Mesendoderm (in vitro differentiated cells): ENCODE measurements at places on chromosomes 2 and 18.

DNA sequence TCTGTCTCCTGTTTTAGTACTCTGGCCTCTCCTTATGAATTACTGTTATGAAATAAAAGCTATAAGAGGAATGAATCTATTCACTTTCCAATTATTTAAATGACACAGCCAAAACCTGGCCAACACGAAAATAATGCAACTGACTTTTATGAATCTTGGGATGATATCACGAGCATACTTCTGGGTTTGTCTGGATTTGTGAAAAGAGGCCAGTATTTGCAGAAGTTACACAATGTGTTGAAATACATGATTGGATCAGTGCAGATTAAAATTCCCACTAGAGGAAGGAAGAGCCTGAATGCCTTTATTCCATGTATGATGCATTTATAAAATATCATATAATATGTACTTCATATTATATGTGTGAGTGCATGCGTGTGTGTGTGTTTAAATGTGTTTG lies 418.2 kb downstream of the GRB14 start:
- no peaks in the 10 kb centered on the region for H3K36me3 ChIP-seq
- no peak overlapping the region for H3K4me3 ChIP-seq
- H3K27ac ChIP-seq, result no peak overlapping the region
- no peak for DNase-seq

DNA sequence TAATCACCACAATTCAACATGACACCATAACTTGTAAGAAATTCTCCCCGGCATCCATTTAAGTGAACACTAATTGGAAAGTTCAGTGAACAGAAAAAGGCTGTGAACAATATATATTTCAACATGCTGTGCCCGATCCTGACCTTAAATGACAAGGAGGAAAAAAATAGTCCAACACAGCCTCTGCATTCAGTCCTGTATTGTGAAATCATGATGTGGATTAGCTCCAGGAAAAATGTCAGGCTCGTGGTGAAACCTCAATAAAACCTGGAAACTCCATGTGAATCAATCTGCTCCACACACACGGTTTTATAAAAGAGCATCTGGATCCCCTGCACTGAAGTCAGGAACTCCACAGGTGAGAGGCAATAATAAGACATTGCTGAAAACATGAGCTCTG lies 145.4 kb upstream of the SPOPL start:
- H3K4me1 ChIP-seq, result no peaks in the 10 kb centered on the region
- H3K4me3 ChIP-seq, result no peak overlapping the region
- H3K36me3 ChIP-seq, result no peaks in the 10 kb centered on the region

DNA sequence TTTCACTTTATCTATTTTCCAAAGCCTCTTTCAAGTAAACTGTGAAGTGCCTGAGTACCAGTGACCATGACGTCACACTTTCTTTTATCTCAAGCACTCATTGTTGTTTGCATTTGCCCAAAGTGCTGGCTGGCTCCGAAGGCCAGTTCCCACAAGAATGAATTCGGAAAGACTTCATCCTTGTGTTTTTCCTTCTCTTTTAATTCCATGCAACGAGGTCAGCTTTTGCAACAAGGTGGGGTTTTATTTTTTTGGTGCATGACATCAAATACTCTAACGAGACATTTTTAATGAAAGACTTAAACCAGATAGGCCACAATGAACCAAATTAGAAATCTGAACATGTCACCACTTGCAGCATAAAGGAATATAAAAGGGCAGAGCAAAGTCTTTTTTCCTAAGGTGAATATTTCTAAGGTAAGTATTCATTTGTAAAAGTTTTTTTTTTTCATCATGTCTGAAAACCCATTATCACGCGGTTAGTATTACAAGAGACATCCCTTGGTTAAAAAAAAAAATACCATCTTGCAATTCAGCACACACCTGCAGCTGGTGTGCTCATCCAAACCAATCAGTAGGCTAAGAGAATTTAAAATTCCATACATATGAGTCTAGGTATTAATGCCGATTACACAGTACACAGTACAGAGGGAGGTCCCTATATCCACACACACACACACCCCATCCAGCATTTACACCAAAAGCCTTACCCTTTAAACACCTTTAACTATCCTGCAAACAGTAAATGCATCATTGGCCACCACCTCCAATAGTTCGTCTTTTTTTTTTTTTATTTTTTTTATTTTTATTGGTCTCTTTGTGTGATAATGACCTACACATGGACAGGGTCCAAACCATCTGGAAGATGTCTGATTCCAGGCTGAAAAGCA lies 2.3 kb downstream of the ARL4C start:
- no peaks in the 10 kb centered on the region for H3K27me3 ChIP-seq
- peak overlapping the region; percentile 54 for H3K4me3 ChIP-seq
- peak; percentile 71 for DNase-seq
- no peak overlapping the region for H3K27ac ChIP-seq
- no peaks in the 10 kb centered on the region for H3K4me1 ChIP-seq

GRCh38 chr2:161199912-161200701 lies 39.9 kb downstream of the TANK start:
- H3K4me3 ChIP-seq, result no peak overlapping the region
- no peak overlapping the region for H3K27ac ChIP-seq
- H3K36me3 ChIP-seq, result no peaks in the 10 kb centered on the region
- no peaks in the 10 kb centered on the region for H3K27me3 ChIP-seq
- no peak for DNase-seq

GRCh38 chr2:106044859-106045258 lies 149.2 kb downstream of the UXS1 start:
- H3K36me3 ChIP-seq, result no peaks in the 10 kb centered on the region
- no peaks in the 10 kb centered on the region for H3K27me3 ChIP-seq
- no peaks in the 10 kb centered on the region for H3K4me1 ChIP-seq
- H3K4me3 ChIP-seq, result no peak overlapping the region
- no peak for DNase-seq
- H3K27ac ChIP-seq, result no peak overlapping the region

DNA sequence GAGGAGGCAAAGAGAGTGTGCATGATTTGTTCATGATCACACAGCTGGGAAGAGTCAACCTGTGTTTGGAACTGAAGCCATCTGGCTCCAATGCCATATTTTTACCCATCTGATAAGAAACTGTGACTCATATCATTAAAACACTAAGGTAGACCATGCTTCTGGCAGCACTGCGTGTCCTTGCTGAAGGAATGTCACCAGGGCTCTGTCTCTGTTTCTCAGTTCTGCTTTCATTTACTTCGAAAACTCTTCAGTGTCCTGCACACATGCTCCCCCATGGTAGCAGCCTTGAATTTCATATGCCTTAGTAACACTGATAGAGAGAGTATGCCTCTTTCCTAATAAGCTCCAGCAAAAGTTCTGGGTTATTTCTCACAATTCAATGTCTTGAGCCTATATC lies 830.4 kb downstream of the DCDC2C start:
- DNase-seq, result no peak
- no peak overlapping the region for H3K27ac ChIP-seq
- no peaks in the 10 kb centered on the region for H3K4me1 ChIP-seq
- no peak overlapping the region for H3K4me3 ChIP-seq

DNA sequence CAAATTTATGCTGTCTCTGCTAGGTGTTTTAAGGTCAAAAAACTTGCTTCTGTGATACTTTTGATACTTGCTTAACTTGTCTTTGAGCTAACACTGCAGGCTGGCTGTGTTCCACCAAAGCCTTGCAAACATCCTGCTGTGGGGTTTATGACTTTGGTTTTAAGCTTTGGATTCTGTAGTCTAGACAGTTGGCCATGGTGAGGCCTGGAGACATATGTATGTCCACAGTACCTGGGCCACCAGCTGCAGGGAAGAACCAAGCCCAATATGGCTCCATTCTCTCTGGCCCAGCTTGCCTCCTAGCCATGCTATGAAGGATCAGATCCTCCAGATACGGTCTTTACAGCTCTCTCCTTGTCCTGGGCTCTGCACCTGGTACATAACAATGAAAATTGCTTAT lies 113.9 kb downstream of the INO80D start:
- no peak overlapping the region for H3K4me3 ChIP-seq
- DNase-seq, result no peak
- no peaks in the 10 kb centered on the region for H3K4me1 ChIP-seq
- no peaks in the 10 kb centered on the region for H3K36me3 ChIP-seq
- H3K27ac ChIP-seq, result no peak overlapping the region

- no peak overlapping the region for H3K4me3 ChIP-seq
- no peaks in the 10 kb centered on the region for H3K4me1 ChIP-seq
- no peaks in the 10 kb centered on the region for H3K27me3 ChIP-seq
- H3K27ac ChIP-seq, result no peak overlapping the region
These were observed 779.2 kb downstream of the CNTNAP5 start for GRCh38 chr2:124804014-124804940.

DNA sequence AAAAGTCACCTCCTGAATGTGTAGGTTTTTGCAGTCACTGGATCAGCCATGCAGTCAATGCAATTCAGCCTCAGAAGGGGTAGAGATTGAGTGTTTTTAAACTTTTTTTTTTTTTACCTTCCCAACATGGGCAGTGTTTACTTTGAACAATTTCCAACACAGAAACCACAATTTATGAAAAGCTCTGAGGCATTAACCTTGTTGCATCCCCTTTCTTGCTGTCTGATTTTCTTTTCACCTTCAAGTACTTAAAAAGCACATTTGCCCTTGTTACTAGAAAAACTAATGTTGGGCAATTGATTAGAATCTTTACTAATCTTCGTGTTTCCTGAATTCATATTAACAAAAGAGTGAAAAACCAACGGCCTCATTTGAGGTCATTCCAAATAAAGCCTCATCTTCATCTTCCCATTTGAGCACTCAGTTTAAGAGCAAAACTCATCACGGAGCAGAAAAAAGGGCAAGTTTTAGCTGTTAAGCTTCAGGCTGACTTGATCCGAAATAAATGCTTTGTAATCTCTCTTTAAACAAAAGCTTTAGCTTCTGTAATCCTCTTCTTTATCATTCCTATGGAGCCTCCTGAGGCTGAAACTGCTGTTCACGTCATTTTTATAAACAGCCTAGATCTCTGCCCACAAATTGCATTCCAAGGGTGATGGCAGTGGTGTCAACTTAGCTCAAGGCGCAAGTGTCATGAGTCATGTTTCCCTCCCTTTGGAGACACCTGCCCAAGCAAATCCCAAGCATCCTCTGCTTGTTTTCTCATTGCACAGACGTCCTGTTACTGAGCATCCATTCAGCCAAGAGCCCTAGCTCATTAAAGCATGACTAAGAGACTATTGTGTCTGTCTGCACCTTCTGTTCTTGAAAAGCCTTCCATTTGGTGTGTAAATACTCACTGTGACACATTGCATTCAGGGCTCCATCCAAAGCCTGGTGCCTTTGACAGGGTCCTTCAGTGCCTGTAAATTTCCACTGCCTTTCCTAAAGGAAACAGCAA lies 107.7 kb downstream of the HNMT start:
- H3K4me1 ChIP-seq, result no peaks in the 10 kb centered on the region
- no peak overlapping the region for H3K27ac ChIP-seq
- no peaks in the 10 kb centered on the region for H3K36me3 ChIP-seq

GRCh38 chr2:73156539-73157124 lies 43.9 kb upstream of the RAB11FIP5 start:
- H3K4me3 ChIP-seq, result peak overlapping the region; percentile 32
- H3K27ac ChIP-seq, result no peak overlapping the region
- no peaks in the 10 kb centered on the region for H3K27me3 ChIP-seq
- H3K36me3 ChIP-seq, result no peaks in the 10 kb centered on the region

- H3K36me3 ChIP-seq, result no peaks in the 10 kb centered on the region
- H3K27me3 ChIP-seq, result no peaks in the 10 kb centered on the region
- no peak for DNase-seq
These were observed 63.2 kb upstream of the NABP1 start for GRCh38 chr2:191614759-191615158.

- no peaks in the 10 kb centered on the region for H3K27me3 ChIP-seq
- H3K4me1 ChIP-seq, result no peaks in the 10 kb centered on the region
- H3K4me3 ChIP-seq, result no peak overlapping the region
- H3K27ac ChIP-seq, result no peak overlapping the region
These were observed 153.8 kb downstream of the ASB1 start for GRCh38 chr2:238580486-238580885.

DNA sequence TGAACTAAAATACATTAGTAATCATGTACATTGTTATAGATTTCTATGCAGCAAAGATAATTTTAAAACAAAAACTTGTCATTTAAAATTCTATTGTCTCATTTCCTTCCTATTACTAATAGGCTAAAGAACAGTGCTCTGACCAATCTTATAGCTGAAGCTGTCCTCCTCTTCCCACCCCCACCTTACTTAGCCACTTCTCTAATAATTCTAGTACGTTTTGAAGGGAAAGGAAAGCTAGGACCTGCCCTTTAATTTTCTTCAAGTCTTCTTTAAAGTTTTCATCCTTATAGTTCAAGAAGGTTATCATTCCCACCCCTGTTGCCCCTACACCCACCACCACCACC lies 121.6 kb downstream of the RBMS1 start:
- no peak for DNase-seq
- H3K27ac ChIP-seq, result no peak overlapping the region
- H3K27me3 ChIP-seq, result no peaks in the 10 kb centered on the region
- H3K4me3 ChIP-seq, result no peak overlapping the region
- peaks cover 15% of the 10 kb centered on the region for H3K4me1 ChIP-seq

DNA sequence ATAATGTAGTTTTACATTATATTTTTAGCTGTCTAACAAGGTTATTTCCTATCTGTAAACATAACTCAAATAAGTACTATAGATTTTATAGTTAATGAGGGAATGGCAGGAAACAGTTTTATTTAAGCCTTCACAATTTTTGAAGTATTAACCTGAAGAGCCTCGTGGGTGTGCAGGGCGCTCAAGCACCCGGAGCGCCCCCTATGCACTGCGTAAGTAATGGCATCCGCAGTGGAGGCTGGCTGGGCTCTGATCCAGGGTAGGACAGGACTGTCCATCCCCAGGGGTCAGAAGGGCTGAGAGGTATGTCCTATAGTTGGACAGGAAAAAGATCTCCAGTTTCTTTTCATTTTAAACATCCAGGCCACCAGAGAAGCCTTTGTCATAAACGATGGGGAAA lies 8.2 kb upstream of the GBX2 start:
- no peak overlapping the region for H3K27ac ChIP-seq
- no peak overlapping the region for H3K4me3 ChIP-seq
- peak; percentile 63 for DNase-seq
- H3K27me3 ChIP-seq, result peaks cover 53% of the 10 kb centered on the region
- H3K36me3 ChIP-seq, result no peaks in the 10 kb centered on the region
- peaks cover 2% of the 10 kb centered on the region for H3K4me1 ChIP-seq

DNA sequence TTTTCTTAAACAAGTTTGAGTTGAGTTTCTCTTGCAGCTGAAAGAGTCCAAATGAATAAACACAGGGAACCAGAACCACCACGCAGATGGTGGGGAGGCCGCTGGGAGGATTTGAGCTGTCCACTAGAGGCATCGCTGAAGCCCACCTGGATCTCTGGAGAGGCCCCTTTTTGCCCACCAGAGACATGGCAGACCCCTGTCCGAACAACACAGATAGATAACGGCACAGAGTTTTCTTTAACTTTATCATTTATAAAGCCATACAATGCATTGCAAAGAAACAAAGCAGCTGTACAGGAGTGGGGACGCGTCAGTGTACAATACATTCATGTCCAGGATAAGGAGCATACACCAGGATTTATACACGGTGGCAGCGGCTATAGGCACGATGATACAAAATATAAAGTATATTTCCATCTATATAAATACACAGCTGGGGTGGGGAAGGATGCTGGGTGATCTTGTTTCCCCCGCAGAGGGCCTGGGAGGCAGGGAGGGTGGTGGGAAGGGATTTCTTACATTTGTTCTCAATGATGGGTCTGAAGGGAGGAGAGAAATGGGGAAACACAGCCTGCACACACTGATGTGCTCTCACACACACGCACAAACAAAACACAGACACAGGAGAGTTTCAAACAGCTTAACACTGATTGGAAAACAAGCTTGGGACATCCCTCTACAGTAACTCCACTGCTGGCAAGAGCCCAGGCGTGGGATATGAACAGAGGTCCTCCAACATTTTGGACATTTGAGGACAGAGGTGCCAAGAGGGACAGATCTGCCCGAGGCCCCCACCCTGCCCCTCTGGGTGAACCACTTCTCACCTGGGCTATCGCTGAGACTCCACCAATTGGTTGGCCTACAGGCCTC lies 203.0 kb downstream of the TNS1 start:
- no peaks in the 10 kb centered on the region for H3K27me3 ChIP-seq
- no peaks in the 10 kb centered on the region for H3K4me1 ChIP-seq
- no peaks in the 10 kb centered on the region for H3K36me3 ChIP-seq
- H3K4me3 ChIP-seq, result no peak overlapping the region
- no peak for DNase-seq
